ENCODE measurements at places on chromosomes 2 and 18.

GRCh38 chr2:103977241-103977640, 876.7 kb upstream of the POU3F3 start:
- no peak overlapping the region for H3K4me3 ChIP-seq
- DNase-seq = no peak
- no peaks in the 10 kb centered on the region for H3K27me3 ChIP-seq
- no peaks in the 10 kb centered on the region for H3K36me3 ChIP-seq
- no peak overlapping the region for H3K27ac ChIP-seq

DNA sequence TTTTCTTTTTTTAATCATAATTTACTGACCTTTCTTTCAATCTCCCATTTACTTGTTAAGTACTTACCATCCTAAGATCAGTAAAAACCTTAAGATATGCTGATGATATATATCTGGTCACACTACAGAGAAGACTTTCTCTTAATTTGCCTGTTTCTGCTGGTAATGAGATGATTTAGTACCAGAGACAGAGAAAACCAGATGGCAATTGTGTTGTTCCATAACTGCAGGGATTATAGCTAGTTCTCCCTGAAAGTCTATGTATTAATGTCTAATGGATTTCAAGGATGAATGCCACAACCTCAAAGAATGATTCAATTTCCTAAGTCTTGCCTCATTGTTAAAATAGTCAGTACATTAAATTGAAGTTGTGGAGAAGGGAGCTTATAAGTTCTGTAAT, 40.3 kb downstream of the SNTG2 start:
- no peaks in the 10 kb centered on the region for H3K4me1 ChIP-seq
- no peak overlapping the region for H3K4me3 ChIP-seq
- no peaks in the 10 kb centered on the region for H3K36me3 ChIP-seq
- DNase-seq = no peak

- no peaks in the 10 kb centered on the region for H3K36me3 ChIP-seq
- no peaks in the 10 kb centered on the region for H3K4me1 ChIP-seq
- H3K4me3 ChIP-seq = no peak overlapping the region
- no peak overlapping the region for H3K27ac ChIP-seq
These were observed 1132.2 kb upstream of the FAM98A start for GRCh38 chr2:34731292-34731691.

- H3K36me3 ChIP-seq = no peaks in the 10 kb centered on the region
- H3K27ac ChIP-seq = no peak overlapping the region
- no peak overlapping the region for H3K4me3 ChIP-seq
- H3K4me1 ChIP-seq = no peaks in the 10 kb centered on the region
- DNase-seq = no peak
- peaks cover 2% of the 10 kb centered on the region for H3K27me3 ChIP-seq
These were observed 114.4 kb upstream of the DTNA start for GRCh38 chr18:34595690-34596089.

- H3K36me3 ChIP-seq = no peaks in the 10 kb centered on the region
- H3K4me1 ChIP-seq = no peaks in the 10 kb centered on the region
- no peak for DNase-seq
- no peak overlapping the region for H3K4me3 ChIP-seq
- H3K27me3 ChIP-seq = no peaks in the 10 kb centered on the region
- H3K27ac ChIP-seq = no peak overlapping the region
These were observed 151.1 kb upstream of the HNMT start for GRCh38 chr2:137813176-137813575.

DNA sequence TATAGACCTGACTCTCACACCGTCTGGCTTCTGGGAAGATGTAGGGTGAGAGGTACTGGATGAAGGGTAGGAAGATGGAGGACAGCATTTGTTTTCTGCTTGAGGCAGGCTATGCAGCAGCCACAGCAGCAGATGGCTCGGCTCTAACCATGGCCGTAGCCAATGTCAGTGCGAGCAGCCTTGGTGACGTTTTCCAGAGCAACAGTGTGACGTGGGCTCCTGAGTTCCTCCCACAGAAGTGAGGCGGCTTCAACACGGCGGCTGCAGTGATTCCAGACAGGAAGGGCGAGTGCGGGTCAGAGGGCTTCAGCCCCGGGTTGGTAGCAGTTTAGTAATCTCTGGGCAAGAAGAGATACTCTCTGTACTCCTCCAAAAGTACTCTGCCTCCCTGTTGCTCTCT, 133.0 kb upstream of the MYT1L start:
- no peaks in the 10 kb centered on the region for H3K4me1 ChIP-seq
- DNase-seq = no peak
- no peaks in the 10 kb centered on the region for H3K36me3 ChIP-seq
- H3K27me3 ChIP-seq = no peaks in the 10 kb centered on the region
- H3K27ac ChIP-seq = no peak overlapping the region

- H3K4me3 ChIP-seq = no peak overlapping the region
- H3K27me3 ChIP-seq = no peaks in the 10 kb centered on the region
- H3K36me3 ChIP-seq = no peaks in the 10 kb centered on the region
- no peak for DNase-seq
These were observed 44.3 kb upstream of the C2orf66 start for GRCh38 chr2:196853301-196854087.

DNA sequence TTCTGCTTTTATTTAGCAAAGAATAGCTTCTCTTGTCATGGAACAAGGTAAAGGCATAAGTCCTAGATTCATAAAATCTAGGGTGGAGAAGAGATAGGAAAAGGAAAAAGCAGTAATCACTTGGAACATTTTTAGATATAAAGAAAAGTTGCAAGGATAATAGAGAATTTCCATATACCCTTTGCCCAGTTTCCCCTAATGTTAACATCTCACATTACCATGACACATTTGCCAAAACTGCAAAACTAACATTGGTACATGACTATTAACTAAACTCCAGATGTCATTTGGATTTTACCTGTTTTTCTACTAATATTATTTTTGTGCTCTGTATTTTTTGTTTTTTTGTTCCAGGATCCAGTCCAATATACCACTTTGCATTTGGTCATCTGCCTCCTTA, 265.1 kb downstream of the ETAA1 start:
- no peak for DNase-seq
- H3K4me1 ChIP-seq = no peaks in the 10 kb centered on the region
- no peak overlapping the region for H3K4me3 ChIP-seq

DNA sequence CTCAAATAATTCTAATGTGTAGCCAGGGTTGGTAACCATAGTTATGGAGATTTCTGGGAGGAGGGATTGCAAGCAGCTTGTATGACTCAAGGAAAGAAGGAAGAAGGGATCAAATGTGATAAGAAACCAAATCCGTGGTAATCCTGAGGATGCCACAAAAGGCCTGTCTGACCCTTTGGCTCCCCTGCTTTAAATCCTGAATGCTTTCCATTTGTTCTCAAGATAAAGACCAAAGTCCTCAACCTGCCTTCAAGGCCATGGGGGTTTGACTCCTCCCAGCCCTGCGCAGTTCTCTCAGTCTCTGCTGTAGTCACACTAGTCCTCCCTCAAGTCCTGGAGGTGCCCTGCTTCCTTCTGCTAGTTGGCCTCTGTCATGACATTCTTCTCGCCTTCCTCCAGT, 74.0 kb downstream of the SUMO1 start:
- H3K4me3 ChIP-seq = no peak overlapping the region
- H3K4me1 ChIP-seq = no peaks in the 10 kb centered on the region
- no peak for DNase-seq
- no peak overlapping the region for H3K27ac ChIP-seq
- no peaks in the 10 kb centered on the region for H3K27me3 ChIP-seq

DNA sequence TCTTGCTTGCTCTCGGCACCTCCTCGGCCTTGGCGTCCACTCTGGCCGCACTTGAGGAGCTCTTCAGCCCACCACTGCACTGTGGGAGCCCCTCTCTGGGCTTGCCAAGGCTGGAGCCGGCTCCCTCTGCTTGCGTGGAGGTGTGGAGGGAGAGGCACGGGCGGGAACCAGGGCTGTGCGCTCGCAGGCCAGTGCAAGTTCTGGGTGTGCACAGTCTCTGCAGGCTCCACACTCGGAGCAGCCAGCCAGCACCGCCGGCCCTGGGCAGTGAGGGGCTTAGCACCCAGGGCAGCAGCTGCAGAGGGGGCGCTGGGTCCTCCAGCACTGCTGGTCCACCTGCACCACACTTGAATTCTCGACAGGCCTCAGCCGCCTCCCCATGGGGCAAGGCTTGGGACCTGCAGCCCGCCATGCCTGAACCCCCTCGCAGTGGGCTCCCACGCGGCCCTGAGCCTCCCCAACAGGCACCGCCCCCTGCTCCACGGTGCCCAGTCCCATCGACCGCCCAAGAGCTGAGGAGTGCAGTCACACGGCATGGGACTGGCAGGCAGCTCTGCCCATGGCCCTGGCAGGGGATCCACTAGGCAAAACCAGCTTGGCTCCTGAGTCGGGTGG, 411.2 kb upstream of the CHAC2 start:
- no peaks in the 10 kb centered on the region for H3K27me3 ChIP-seq
- H3K27ac ChIP-seq = no peak overlapping the region
- H3K36me3 ChIP-seq = no peaks in the 10 kb centered on the region
- no peak overlapping the region for H3K4me3 ChIP-seq
- DNase-seq = no peak

GRCh38 chr18:7116792-7117389, 706 bp downstream of the LAMA1 start:
- H3K4me1 ChIP-seq = no peaks in the 10 kb centered on the region
- DNase-seq = no peak
- H3K36me3 ChIP-seq = no peaks in the 10 kb centered on the region
- peaks cover 27% of the 10 kb centered on the region for H3K27me3 ChIP-seq
- H3K27ac ChIP-seq = no peak overlapping the region
- no peak overlapping the region for H3K4me3 ChIP-seq

- no peak overlapping the region for H3K4me3 ChIP-seq
- DNase-seq = no peak
- peaks cover 4% of the 10 kb centered on the region for H3K4me1 ChIP-seq
- no peak overlapping the region for H3K27ac ChIP-seq
- no peaks in the 10 kb centered on the region for H3K27me3 ChIP-seq
These were observed 25.4 kb downstream of the MYO7B start for GRCh38 chr2:127560931-127561280.

DNA sequence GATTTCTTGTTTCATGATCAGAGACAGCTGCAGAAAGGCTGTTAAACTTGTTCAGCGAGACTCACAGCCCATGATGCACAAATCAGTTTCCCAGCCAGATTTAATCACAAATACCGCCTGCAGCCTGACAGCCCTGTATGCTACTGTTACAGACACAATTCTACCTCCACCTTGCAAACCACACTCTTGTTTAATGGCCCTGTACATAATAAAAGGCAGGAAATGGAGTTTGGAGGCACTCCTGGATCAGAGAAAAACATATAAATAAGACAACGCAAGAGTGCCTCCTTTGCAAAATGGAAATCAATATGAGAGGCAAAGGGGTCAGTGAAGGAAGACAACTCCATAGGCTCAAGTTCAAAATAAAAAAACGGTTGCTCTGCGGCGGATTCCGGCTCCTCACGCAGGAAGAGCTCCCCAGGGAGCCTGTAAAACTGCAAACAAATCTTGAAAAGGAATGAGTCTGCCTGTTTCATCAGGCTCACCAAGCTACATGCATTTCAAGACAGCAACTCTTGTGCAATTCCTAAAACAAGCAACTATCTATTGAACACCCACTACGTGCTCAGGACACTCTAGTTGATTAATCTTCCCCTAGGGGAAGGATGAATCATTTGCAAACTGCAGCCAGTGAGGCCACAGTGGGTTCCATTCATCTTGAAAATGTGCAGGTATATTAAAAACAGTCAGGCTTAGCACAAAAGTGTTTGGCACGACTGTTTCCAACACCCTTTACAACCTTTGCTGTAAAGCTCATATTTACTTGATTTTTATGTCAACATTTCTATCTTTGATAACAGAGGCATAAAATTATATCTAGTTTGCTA, 37.5 kb downstream of the TBC1D8 start:
- DNase-seq = no peak
- H3K4me3 ChIP-seq = no peak overlapping the region
- H3K27ac ChIP-seq = no peak overlapping the region
- peaks cover 5% of the 10 kb centered on the region for H3K27me3 ChIP-seq
- no peaks in the 10 kb centered on the region for H3K36me3 ChIP-seq

- no peaks in the 10 kb centered on the region for H3K4me1 ChIP-seq
- no peaks in the 10 kb centered on the region for H3K27me3 ChIP-seq
- no peak overlapping the region for H3K27ac ChIP-seq
- H3K36me3 ChIP-seq = no peaks in the 10 kb centered on the region
These were observed 90.8 kb upstream of the PIK3C3 start for GRCh38 chr18:41864216-41864615.

DNA sequence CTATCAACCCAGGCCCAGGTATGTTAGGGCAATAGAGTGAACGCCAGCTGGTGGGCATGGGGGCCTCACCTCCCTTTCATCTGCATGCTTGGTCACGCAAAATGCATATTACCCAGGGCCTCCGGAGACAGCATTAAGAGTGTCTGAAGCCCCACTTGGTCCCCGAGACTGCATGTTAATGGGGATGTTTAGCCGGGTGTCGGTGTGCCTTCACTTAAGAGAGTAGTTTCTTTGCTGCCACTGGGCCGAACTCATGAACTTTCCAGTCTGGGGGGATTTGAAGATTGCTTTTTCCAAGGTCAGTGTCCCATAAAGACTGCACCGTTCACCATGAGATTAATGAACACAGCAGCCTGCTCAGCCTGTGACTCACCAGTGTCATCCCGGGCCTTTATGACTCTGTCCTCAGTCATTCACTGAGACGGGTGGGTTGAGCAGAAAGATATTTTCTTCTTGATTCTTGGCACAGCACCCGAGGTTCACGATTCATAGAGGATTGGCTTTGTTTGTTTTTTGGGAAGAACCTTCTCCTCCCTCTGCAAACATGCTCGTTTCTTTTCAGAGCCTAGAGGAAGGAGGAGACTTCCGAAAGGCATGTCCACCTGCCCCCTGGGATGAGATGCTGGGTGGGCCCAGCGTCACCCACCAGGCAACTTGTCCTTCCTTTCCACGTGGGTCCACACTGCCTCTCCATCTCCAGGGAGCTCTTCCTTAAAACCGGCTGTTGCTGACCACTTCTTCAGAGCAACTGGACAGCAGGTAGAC, 199.1 kb downstream of the GLI2 start:
- no peak overlapping the region for H3K4me3 ChIP-seq
- no peak for DNase-seq
- no peaks in the 10 kb centered on the region for H3K27me3 ChIP-seq
- no peak overlapping the region for H3K27ac ChIP-seq
- H3K4me1 ChIP-seq = no peaks in the 10 kb centered on the region
- H3K36me3 ChIP-seq = no peaks in the 10 kb centered on the region

- no peaks in the 10 kb centered on the region for H3K4me1 ChIP-seq
- H3K4me3 ChIP-seq = no peak overlapping the region
- no peak overlapping the region for H3K27ac ChIP-seq
- DNase-seq = peak; percentile 3
- H3K27me3 ChIP-seq = no peaks in the 10 kb centered on the region
- no peaks in the 10 kb centered on the region for H3K36me3 ChIP-seq
These were observed 66.8 kb upstream of the FOSL2 start for GRCh38 chr2:28325567-28326468.

DNA sequence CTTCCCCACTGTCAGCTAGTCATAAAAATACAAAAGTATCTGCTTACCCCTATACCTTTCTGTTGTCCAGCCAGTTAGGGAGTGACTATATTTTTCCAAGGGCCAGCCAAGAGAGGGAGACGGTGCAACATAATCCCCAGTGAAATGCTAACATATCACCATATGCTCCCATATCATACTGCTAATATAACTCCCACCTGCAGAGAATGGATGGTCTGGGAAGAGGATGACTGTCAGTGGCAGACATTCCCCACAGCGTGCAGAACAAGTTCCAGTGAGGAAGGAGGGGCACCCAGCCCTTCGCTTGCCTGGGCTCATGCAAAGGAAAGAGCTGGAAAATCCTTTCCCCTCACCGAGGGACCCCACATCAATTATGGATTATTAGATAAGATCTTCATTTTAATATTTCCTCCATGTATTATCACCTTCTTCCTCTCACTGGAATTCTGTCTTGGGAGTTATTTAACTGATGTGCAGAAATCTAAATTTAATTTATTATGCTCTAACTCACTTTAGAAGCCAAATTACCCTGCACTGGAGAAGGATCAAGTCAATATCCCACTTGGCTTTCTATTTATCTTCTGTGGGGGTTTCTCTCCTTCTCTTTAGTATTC, 135.6 kb downstream of the GALNT14 start:
- no peaks in the 10 kb centered on the region for H3K36me3 ChIP-seq
- H3K27me3 ChIP-seq = peaks cover 3% of the 10 kb centered on the region
- no peak for DNase-seq
- H3K27ac ChIP-seq = no peak overlapping the region

Measured in T-cell (primary cell).